ENCODE measurements at places on chromosomes 7 and 10.

GRCh38 chr10:130438861-130439260, 302.7 kb downstream of the GLRX3 start:
- no peak for DNase-seq

DNA sequence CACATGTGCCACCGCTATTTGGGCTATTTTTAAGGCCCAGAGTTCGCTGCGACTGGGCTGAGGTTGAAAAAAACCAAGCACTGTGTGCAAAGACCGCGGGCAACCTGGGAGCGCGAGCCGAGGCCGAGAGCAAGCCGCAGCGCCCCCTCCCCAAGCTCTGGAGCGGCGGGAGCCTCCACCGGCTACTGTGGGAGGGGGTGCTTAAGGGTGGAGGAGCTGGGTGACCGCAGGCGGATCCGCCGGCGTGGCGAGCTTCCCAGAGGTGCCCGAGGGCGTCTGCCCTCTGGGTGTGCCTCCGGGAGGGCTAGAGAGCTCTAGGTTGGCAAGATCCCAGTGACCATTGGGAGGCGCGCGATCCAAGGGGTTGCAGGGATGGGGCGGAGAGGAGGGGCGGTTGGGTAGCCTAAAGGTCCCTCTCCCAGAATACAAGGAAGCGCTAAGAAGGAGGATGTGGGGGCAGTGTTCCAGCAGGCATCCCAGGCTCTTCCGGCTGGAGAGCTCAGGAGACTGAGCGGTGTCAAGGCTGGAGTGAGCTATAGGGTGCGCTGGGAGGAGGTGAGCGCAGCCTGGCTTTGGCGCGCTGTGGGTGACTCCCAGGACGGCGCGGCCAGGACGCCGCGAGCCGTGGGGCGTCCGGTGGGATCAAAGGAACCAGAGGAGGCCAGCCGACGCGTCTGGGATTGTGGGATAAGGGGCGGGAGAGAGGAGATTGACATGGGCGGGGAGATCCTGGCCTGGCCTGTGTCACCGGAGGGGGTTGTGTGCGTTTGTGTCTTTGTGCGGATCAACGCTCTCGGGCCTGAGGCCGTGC, 8.0 kb downstream of the DLX5 start:
- DNase-seq = no peak

DNA sequence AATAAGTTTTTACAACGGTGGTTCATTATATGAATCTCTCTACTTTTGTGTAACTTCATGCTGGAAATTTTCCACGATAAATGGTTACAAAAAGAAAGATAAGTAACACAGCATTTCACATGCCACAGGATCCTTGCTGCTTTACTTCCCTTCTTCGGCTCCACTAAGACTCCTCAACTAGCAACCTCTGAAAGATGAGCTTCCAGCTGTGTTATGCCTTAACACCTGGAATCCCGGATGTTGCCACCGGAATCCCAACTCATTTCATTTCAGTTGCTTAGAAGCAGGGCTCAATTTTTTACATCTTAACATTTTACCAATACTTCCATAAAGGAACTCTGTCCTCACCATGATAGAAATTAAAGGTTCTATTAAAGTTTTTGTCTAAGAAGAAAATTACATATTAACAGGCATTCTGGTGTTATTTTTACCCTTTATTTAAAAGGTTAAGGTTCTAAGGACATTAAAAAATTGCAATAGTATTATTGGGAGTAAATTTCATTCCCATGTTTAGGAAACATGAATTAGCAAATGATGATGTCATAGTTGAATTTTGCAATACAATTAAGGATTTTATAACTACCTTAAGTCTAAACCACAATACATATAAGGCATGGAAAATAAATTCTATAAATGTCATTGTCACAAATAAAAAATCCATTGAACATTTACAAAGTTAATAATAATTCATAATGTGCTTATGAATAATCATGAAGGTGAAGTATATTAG, 57.1 kb upstream of the IL6 start:
- DNase-seq = no peak

DNA sequence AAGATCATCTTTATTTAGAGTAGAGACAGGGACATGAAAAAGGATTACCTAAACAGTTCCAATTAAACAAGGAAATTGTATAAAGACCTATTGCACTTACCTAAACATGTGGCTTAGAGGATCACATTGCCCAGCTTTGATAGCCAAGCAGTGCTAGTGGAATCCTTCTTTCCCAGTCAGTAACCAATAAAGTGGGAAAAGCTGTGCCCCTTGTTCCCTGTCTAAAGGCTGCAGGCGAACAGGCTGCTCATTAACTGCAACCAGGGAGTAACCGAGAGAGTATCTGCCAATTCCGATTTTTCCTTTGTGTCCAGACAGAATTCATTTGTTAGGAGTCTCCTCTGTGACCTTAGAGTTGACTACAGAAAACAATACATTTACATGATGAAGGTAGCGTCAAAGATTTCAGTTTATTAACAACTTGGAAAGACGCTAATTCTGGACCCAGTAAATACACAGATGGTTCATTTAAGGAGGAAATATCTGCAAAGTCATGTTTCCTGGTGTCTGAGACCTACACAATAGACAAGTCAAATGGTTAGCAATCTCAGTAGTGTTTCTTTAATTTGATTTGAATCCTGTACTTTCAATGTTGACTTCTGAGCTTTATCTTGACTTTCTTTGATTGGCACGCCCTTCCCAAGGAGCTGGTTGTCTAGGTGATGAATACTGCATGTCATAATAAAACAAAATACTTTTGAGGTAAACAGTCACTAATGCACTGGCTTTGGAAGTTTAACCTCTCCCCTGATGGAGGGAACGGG, 57.3 kb upstream of the MET start:
- DNase-seq = no peak

- peak; percentile 28 for DNase-seq
Observed at GRCh38 chr10:29881336-29881771, 178.0 kb downstream of the JCAD start.

- no peak for DNase-seq
Observed at GRCh38 chr7:134935701-134936100, 50.6 kb upstream of the AGBL3 start.

- no peak for DNase-seq
Observed at GRCh38 chr7:119925581-119926289, 347.2 kb upstream of the KCND2 start.

DNA sequence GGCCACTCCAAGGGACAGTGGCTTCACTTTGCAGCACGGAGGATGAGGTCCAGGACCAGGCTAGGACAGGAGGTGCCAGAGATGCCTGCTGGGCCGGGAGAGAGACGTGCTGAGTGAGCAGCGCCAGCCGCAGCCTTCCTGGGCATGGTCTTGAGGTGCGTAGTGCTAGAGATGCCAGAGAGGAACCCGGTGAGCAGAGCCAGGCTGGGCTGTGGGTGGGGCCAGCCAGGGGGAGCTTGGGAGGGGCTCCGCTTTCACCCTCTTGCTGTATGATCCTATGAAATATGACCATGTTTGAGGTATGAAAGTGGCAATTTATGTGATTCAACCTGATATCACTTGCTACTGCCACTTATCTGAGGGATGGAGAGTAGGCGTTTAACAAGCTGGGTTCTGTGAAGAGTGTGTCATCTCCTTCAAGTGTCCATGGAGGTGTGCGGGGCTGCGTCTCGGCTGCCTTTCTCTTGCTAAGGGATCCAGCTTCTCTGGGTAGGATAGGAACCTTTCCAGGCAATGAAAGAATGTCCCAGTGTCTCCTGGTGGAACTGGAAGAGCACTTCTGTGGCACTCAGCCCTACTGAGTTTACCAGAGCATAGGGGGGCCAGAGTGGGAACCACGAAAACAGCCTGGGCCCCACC, 518.4 kb upstream of the FOXK1 start:
- no peak for DNase-seq

- DNase-seq = no peak
Observed at GRCh38 chr7:73960548-73960947, 67.4 kb upstream of the ELN start.

Data from tibial nerve (tissue), 4 donors.